ENCODE measurements at places on chromosomes 5 and 9.

GRCh38 chr5:1227667-1228066, 2.5 kb downstream of the SLC6A18 start:
- DNase-seq, result no peak

DNA sequence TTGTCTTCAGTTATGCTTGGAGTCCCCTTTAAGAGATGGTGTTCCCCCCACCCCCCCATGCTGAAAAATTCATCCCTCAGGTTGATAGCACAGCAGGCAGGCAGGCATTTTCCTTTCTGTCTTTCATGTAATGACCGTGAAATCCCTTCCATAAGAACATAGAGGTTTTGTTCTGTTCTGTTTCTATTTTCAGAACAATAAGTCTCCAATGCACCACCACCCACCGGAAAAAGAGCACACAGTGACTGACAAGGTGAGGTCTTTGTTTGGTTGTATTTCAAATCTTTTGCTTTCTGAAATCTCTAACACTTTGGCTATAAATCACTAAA, 52.4 kb downstream of the DMRT2 start:
- DNase-seq, result no peak

- DNase-seq, result peak; percentile 27
Measured at GRCh38 chr9:133991964-133992779, at the start of gene VAV2. VAV2 (minus strand) TSS chr9:133992324; CDS start chr9:133992278, 46 bp downstream.

- DNase-seq, result no peak
Measured at GRCh38 chr5:155767470-155767869, 559.5 kb upstream of the SGCD start.

GRCh38 chr9:76962732-76963131, 56.7 kb upstream of the FOXB2 start:
- no peak for DNase-seq

GRCh38 chr5:61735995-61736394, 403.9 kb downstream of the ZSWIM6 start:
- DNase-seq, result no peak

GRCh38 chr5:73733219-73733618, 107.2 kb downstream of the ARHGEF28 start:
- no peak for DNase-seq

DNA sequence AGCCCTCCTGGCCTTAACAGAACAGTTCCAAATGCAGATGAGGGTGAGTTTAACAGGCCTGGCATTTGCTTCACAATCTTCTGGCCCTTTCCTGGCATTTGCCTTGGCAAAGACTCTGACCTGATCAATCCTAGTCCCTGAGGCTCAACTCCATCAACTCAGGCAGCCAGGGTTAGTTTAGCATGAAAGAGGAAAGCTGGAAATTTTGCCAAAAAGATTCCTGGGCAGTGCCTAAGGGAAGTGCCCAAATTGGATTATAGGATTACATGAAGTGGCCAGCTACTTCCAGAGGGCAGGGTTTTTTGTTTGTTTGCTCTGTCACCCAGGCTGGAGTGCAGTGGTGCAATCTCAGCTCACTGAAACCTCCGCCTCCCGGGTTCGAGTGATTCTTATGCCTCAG, 36.8 kb downstream of the PCDHAC2 start:
- DNase-seq, result no peak

Data from NCI-H1105 (cell line).